ENCODE measurements at places on chromosomes 12 and 14.

- peak; percentile 70 for DNase-seq
Observed at GRCh38 chr14:20631023-20631879, 10.2 kb downstream of the OR6S1 start.

DNA sequence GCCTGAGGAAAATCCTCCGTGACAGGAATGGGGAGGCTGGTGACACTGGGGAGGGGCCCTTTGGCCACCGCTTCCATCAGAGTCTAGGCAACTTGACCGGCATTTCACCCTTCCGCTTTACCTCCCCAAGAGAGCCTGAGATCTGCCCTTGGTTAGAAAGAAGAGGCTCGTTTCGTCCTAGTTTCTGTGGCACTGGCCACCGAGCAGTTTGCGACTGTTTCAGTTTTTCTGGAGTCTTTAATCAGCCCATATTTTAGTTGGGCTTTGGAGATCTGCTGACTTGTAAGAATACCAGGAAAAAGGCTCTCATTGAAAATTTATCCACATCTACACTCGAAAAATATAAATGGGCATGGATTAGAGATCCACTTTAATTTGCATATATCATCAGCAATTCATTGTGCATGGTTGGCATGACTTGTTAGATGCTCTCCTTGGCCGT lies 414 bp upstream of the ANKS1B start:
- DNase-seq, result peak; percentile 11

DNA sequence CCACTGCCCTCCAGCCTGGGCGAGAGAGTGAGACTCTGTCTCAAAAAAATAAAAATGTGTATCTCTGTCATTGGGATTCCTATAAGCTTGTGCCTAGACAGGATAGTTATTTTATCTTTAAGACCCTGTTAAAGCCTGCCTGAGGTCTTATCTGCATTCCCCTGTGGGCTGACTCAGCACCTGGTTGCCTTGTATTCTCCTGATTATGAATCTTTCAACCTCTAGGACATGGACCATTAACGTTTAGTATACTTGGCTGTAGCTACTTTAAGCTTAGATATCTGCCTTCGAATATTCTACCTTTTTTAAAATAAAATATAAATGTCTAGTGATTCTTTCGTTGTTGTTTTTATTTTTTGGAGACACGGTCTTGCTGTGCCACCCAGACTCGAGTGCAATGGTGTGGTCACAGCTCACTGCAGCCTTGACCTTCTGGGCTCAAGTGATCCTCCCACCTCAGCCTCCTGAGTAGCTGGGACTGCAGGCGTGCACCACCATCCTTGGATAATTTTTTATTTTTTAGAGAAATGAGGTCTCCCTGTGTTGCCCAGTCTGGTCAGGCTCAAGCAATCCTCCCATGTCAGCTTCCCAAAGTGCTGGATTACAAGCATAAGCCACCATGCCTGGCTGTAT lies 41.3 kb downstream of the RESF1 start:
- DNase-seq, result no peak

DNA sequence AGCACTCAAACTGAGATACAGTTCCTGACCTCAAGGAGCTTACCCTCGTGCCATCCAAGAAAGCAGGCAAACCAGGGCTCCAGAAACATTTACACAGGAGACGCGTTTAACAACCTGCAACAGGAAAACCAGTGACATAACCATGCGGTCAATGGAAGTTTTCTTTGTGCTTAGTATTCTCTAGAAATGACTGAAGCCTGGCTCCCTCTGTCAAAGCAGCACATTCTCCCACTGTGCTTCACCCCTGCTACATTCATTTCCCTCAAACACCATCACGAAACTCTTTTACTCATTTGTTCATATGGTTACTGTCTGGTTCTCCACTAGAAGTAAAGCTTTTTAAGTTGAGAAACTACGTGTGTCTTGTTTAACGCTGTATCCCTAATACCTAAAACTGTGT lies 161.3 kb upstream of the CCND2 start:
- no peak for DNase-seq

- DNase-seq, result no peak
Observed at GRCh38 chr14:81305065-81305464, 84.3 kb upstream of the GTF2A1 start.

DNA sequence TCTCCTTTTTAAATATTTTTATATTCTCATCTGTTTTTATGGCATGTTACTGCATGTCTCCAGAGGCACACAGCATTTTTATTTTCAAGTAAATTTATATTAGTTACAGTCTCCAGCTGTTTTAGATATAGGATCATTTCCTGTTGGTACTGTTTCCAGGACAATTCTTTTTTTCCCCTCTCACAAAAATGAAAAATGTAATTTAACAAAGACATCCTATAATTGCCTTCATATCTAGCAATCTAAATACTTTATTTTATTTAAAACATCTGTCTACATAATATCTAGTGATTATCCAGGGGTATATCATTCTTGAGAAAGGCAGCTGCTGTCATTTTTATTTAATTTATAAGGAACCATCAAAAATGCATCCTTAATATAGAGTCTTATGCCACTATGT lies 272.4 kb upstream of the NPAS3 start:
- DNase-seq, result peak; percentile 22

GRCh38 chr12:6613015-6613775 lies 6.0 kb upstream of the CHD4 start:
- DNase-seq, result peak; percentile 86

DNA sequence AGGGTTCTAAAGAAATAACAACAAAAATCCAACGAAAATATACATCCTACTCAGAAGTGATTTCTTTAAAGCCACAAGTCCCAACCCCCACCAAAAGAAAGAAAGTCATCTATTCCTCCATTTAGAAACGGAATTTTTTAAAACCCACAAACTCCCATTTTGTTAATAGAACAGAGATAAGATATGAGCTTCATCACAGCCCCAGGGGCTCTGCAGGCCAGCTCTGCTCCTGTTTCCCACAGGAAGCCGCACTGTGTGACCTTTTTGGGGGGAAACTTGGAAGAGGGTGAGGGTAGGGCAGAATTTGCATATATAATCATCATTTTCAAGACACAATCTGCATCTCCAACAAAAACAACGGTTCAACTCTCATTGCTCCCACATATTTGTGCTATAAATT lies 2.8 kb downstream of the FBXL14 start:
- peak; percentile 23 for DNase-seq

GRCh38 chr12:66647034-66647691 lies 31.7 kb downstream of the GRIP1 start:
- peak; percentile 91 for DNase-seq

GRCh38 chr12:3453990-3454680 lies 36.9 kb upstream of the PRMT8 start:
- DNase-seq, result peak; percentile 69

DNA sequence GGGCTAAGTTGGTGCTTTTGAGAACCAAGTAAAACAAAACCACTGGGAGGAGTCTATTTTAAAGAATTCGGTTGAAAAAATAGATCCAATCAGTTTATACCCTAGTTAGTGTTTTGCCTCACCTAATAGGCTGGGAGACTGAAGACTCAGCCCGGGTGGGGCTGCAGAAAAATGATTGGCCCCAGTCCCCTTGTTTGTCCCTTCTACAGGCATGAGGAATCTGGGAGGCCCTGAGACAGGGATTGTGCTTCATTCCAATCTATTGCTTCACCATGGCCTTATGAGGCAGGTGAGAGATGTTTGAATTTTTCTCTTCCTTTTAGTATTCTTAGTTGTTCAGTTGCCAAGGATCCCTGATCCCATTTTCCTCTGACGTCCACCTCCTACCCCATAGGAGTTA lies 1.8 kb upstream of the RAB5B start:
- peak; percentile 87 for DNase-seq

Data from choroid plexus epithelial cell (primary cell).